ENCODE measurements at places on chromosomes 12 and 14.

GRCh38 chr12:128859311-128859710, 6.0 kb downstream of the GLT1D1 start:
- no peak for DNase-seq

- DNase-seq: no peak
Observed at GRCh38 chr12:94768398-94769046, 118.2 kb upstream of the TMCC3 start.

DNA sequence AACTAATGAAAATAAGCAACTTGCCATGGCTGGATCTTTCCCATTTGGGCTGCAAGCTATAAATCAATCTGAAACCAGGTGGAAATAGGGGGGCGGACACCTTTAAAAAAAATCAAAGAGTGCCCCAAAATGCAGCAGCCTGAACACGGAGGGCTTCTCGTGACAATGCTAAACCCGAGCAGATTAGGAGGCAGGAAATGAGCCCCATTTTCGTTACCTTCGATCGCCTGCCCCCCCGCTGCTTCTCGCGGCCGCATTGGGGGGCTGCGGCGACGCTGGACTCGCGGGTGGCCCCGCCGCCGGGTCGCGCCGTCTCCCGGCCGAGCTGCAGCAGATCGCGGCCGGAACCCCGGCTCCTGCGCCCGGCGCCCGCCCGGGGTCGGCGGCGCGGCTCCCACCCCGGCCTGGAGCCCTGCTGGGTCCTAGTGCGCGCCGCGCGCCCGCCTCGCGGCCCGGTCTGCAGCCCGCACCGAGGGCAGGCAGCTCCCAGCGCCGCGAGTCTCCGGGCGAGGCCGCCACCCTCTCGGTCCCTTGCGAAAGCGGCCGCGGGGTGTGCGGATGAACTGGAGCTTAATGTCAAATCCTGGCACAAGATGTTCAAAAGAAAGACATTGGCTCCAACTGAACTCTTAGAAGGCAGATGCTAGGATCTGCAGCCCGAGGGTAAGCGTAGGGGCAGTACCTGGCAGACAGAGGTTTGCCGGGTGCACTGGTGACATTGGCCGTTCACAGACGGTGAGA, 201.9 kb upstream of the FOXN3 start:
- no peak for DNase-seq

DNA sequence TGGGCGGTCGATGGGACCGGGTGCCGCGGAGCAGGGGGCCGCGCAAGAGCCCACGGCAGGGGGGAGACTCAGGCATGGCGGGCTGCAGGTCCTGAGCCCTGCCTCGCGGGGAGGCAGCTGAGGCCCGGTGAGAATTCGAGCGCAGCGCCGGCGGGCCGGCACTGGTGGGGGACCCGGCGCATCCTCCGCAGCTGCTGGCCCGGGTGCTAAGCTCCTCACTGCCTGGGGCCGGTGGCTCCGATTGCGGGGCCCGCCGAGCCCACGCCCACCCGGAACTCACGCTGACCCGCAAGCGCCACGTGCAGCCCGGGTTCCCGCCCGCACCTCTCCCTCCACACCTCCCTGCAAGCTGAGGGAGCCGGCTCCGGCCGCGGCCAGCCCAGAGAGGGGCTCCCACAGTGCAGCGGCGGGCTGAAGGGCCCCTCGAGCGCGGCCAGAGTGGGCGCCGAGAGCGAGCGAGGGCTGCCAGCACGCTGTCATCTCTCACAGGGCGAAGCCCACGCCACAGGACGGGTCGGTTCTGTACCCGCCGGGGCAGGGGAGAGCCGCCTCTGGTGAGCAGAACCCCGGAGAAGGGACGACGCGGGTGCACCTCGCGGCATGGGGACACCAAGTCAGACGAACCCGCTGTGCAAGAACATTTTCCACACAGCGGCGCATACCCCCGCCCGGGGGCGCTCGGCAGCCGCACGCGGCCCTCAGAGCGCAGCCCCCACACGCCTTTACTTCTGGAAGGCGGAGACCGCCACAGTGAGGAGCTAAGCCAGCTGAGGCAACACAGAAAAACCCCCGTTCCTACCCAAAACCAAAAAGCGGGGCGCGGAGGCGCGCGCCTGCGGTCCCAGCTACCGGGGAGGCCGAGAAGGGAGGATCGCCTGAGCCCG, 1.2 kb upstream of the SIVA1 start:
- DNase-seq: no peak

GRCh38 chr12:12153596-12153995, 82.9 kb downstream of the BCL2L14 start:
- DNase-seq: no peak

DNA sequence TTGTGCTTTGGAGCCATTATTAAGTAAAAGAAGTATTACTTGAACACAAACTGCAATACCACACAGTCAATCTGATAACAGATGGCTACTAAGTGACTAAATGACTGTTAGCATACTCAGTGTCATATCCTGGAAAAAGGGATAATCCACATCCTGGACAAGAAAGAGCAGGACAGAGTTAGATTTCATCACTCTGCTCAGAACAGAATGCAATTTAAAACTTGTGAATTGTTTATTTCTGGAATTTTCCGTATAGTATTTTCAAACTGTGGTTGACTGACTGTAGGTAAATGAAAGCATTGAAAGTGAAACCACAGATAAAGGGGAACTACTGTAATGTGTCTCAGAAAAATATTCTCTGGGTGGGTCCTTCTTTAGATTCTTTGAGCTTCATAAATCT, 458.8 kb downstream of the TMEM117 start:
- DNase-seq: no peak

- no peak for DNase-seq
Observed at GRCh38 chr12:114701553-114701952, 17.6 kb upstream of the TBX3 start.

- no peak for DNase-seq
Observed at GRCh38 chr12:106188256-106188655, 49.5 kb upstream of the NUAK1 start.

- no peak for DNase-seq
Observed at GRCh38 chr12:115118177-115118724, 434.3 kb upstream of the TBX3 start.

GRCh38 chr14:61335671-61336275, 14.4 kb downstream of the PRKCH start:
- DNase-seq: no peak

- DNase-seq: peak; percentile 51
Observed at GRCh38 chr14:69129264-69129880, 23.5 kb downstream of the DCAF5 start.

GRCh38 chr12:67364228-67364627, 95.1 kb downstream of the CAND1 start:
- DNase-seq: no peak

- no peak for DNase-seq
Observed at GRCh38 chr14:53893374-53893773, 63.3 kb downstream of the BMP4 start.

- no peak for DNase-seq
Observed at GRCh38 chr14:95068080-95068479, 89.2 kb downstream of the DICER1 start.

DNA sequence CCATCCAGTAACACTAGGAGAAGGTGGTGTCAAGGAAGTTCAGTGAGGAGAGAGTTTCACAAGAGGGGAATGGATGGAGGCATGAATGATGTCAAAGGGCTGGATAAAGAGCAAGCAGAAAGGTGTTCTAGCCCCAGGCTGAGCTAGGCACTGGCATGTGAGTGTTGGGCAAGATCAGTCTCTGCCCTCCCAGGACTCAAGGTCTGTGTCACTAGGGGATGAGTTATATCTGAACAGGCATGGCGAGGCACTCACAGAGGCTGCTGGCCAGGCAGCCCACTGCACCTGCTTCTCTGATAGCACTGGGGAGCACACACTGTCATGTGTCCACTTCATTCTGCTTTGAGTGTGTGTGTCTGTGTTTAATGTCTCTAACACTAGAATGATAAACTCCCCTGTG, 903.8 kb downstream of the BCL11B start:
- no peak for DNase-seq

- no peak for DNase-seq
Observed at GRCh38 chr12:67633708-67634107, 14.8 kb upstream of the DYRK2 start.

GRCh38 chr12:75709503-75709902, 198.1 kb upstream of the KRR1 start:
- DNase-seq: no peak

DNA sequence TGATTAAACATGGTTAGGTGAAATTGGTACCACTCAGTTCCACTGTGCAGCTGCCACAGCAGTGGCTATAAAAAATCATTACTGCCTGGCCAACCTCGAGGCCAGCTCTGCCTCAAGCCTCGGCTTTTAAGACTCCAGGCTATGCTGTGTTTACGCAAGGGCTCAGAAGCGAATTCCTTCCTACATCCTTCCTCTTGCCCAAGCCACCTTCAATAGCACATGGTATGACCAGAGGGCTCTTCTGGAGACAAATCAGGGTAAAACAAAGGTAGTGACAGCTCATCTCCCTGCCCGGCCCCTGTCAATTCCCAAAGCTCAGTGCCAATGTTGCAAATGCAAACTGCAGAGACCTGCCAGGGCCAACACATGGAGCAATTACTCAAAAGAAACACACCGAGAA, 31.9 kb downstream of the NUAK1 start:
- DNase-seq: no peak

DNA sequence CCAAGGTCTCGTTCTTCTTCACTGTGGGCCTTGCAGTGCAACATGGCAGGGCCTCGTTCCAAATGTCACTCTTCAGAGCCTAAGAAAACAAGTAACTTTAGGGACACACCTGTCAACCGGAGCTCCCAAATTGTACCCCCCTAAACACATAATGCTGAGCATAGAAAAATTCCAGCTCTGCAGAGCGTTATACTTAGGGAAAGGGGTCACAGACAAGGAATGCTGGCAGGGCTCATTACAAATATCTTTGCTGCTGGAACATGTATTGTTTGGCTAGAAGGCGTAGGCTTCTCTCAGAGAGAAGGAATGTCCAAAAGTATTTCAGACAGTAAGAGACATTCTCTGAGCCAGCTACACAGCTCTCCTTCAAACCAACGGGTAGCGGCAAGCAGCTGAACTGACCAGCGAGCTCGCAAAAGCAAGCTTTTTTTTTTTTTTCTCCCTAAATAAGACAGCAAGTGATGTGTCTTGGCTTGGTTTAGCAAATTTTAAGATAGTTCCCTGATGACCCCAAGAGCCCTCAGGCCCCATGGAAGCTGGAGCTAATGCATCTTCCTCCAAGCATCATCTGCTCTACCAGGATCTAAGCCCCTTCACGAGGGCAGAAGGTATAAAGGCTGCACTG, 24.5 kb downstream of the SSH1 start:
- no peak for DNase-seq

- DNase-seq: no peak
Observed at GRCh38 chr12:83461336-83461935, 774.7 kb downstream of the TMTC2 start.

- no peak for DNase-seq
Observed at GRCh38 chr12:29133181-29133580, 15.9 kb upstream of the FAR2 start.

DNA sequence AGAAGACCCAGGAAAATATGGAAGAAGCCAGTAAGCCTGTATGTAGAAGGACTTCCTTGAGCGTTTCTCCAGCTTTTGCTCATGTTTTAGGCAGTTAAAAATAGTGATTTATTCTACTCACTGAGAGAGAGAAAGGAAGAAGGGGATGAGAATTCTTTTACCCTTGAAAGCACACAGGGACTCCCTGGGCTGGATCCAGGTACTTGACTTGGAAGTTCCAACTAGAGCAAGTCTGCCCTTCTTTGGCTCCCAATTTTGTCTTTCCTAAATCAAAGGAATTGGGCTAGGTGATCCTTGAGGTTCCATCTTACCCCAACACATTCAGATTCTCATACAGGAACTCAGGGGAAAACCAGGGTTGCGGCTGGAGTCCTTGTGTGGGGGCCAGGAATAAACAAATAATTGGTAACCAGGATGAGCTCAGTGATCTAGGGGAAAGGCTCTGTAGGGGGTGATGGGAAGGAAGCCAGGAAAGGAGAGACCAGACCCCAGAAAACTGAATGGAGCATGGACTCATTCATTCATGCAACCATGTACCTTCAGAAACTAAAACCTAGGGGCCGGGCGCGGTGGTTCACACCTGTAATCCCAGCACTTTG, 11.5 kb upstream of the ITGA5 start:
- DNase-seq: no peak

- no peak for DNase-seq
Observed at GRCh38 chr12:67357376-67358125, 88.4 kb downstream of the CAND1 start.
